ENCODE measurements at places on chromosomes 3 and 15.

- DNase-seq, result no peak
Measured at GRCh38 chr3:73561494-73561893, 63.2 kb downstream of the PDZRN3 start.

GRCh38 chr15:89576417-89576773 is 1.1 kb downstream of the TICRR start:
- DNase-seq, result no peak

DNA sequence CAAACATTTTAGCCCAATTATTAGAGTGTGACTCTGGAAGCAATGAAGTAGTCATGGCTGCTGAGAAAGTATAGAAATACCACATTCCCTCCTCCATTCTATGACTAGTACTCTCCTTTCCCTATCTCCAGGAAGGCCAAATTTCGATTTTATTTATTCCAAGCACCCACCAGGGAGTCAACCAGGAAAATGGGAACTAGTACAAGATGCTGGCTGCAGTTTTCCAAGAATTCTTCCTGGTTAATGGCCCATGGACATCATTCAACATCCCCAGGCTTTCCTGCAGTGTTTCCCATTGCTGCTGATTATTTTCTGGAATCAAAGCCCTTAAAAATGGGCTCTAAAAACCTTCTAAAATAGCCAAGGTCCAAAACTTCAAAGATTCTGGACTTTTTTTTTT is 247.9 kb upstream of the STT3B start:
- no peak for DNase-seq

GRCh38 chr3:99720985-99721632 is 82.7 kb downstream of the COL8A1 start:
- no peak for DNase-seq

GRCh38 chr15:99605490-99605931 is 39.7 kb downstream of the MEF2A start:
- no peak for DNase-seq

GRCh38 chr3:33317963-33318709 is 40.9 kb downstream of the FBXL2 start:
- DNase-seq, result no peak

DNA sequence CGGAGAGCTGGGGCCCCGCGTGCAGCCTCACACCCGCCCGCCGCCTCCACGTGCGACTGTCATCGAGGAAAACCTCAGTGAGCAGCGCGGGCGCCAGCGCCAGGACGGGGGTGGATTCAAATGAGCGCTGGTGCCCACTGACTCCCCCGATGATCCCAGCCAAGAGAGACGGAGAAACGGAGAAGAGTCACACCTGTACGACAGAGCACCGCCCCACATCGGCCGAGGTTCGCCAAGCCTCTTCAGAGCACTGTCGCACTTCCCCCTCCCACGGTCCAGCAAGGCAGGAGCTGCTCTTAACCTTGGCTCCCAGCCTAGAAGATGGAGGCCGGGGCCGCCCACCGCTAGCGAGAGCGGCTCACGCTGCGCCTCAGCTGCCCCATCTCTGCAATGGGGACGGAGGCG is 130.9 kb upstream of the IQSEC1 start:
- DNase-seq, result no peak

DNA sequence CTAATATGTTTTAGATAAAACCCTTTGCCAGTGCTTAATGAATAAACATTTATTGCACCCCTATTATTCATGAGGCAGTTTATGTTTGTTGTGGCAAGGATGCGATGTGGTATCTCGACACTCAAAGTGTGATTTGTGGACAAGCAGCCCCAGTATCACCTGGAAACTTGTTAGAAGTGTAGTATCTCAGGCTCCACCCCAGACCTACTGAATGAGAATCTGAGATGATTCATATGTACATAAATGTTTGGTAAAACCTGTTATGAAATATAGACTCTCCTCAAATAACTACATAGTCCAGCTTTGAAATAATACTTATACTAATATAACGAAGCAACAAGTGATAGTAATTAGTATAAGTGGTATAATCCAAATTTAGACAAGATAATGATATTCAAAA is 914.8 kb downstream of the TUSC7 start:
- DNase-seq, result no peak

GRCh38 chr15:74543583-74543982 is 2.6 kb downstream of the ARID3B start:
- no peak for DNase-seq

DNA sequence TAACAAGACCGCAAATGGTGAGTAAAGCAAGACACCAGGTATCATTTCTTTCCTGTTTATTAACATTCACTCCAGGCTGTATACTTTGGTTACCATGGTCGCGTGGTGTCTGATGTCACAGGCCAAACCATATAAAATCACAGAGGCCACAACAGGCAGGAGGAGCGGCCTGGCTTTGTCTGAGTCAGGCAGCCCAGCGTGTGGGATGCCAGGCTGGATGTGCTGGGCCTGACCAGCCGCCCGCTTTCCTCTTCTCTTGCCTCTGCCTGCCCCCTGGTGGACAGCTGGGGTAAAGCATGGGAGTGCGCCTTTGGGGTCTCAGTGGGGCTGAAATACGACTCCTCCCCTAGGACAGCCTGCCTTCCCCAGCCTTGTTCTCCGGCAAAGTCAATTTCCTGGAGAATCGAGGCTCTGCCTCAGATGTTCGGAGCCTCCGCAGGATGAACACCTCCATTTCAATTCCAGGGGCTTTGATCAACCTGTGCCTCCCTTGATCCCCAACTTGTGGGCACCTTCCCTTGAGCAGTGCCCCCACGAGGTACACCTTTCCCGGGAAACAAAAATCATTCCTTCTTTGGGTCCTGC is 78.2 kb downstream of the CCNL1 start:
- DNase-seq, result no peak

DNA sequence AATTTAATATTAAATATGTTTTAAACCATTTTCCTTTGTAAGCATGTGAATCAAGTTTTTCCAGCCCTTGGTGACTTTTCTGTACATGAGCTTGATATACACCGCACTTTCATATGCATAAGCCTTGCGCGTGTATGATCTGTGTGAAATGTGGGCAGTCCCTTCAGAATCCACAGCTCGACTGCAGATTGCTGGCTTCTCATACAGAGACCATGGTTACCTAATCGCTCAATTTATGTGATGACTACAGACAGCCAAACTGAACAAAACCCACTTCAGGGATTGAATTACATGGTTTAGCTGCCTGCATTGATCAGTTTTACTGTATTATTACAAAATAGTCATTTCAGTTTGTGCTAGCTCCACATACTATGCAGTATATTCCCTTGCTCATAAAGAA is 212.3 kb upstream of the NECTIN3 start:
- no peak for DNase-seq

GRCh38 chr3:187925326-187925725 is 180.1 kb upstream of the BCL6 start:
- no peak for DNase-seq

- no peak for DNase-seq
Measured at GRCh38 chr3:30026851-30027250, 579.5 kb upstream of the TGFBR2 start.

GRCh38 chr15:34941831-34942230 is 27.7 kb downstream of the AQR start:
- no peak for DNase-seq

DNA sequence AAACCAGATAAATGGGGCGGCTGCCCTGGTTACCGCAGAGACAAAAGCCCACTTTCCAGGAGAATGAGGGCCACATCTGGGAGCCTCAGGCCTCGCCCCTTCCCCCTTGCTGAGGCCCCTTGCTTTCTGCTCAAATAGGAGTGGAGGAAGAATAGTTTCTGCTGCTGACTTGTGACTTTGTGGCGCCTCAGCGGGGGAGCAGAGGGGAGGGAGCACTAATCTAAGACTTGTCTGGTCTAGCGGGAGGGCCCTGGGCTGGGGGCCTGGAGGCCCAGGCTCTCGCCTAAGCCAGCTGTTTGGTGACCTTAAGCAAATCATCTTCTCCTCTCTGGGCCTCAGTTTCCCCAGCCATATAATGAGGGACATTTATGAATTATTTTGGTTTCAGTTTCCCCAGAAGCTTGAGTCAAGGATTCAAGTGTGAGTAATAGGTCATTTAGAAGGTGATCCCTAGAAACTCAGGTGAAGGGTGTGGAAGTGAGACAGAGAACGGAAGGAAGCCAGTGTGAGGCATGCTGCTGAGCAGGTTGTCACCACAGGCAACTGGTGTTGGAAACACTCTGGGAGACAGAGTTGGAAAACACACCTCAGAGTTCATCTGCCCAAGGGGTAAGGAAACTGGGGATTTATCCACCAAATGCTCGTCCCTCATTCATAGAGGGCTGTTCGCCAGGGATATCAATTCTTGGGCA is 25.9 kb upstream of the SMAD3 start:
- no peak for DNase-seq

GRCh38 chr3:23659840-23660430 is 145.8 kb upstream of the UBE2E1 start:
- DNase-seq, result no peak

- DNase-seq, result no peak
Measured at GRCh38 chr15:60928210-60928609, 300.9 kb downstream of the RORA start.

DNA sequence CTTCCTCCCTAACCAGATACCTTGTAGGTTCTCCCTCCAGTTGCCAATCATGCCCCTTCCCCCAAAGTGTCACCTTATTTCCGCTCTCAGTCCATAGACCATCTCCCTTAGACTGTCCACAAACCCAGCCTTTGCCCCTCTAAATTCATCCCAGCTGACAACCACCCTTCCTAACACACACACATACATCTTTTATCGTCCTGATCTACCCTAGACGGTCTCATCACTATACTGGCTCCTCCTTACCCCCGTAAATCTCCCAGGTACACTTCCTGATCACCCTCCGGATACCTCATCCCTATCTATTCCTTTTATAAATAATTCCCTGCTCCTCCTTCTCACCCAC is 828 bp downstream of the THOC7 start:
- DNase-seq, result no peak

DNA sequence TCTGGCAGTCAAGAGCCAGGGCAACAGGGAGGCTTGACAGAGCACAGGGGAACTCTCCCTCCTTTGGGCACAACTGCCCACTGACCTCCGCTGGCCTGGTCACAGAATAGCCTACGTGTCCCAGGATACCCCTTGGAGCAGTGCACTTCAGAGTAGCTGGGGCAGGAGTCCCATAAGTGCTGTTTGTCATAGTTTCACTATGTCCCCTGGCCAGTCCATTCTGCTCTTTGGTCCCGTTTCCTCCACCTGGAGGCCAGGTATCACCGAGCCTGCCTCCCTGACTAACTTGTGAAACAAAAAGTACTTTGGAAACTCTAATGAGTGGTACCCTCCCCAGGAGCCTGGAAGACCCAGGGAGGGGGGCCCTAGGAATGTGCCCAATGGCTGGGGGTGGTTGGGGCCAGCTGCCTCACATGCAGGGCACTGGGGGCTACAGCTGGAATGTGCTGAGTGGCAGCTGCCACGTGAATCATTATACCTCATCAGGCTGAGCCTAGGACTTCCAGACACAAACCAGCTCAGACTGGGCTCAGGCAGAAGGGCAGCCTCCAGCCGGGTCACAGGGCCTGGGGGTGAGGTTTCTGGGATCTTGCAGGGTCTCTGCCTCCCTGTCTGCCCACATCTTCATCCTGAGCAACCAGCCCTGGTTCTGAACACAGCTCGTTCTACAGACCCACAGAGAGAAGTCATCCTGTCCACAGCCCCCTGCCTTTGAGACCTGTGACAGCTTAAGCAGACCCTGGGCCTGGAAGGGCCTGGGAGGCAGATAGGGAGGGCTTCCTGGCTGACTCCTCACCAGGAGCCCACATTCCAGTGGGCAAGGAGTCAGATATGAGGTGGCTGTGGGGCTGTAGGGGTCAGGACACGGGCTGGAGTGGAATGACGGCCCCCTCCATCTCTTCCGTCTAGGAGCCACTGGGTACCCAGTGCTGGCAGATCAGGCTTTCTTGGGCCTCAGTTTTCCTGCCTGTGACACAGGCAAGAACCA is 914 bp upstream of the PTH1R start:
- no peak for DNase-seq

DNA sequence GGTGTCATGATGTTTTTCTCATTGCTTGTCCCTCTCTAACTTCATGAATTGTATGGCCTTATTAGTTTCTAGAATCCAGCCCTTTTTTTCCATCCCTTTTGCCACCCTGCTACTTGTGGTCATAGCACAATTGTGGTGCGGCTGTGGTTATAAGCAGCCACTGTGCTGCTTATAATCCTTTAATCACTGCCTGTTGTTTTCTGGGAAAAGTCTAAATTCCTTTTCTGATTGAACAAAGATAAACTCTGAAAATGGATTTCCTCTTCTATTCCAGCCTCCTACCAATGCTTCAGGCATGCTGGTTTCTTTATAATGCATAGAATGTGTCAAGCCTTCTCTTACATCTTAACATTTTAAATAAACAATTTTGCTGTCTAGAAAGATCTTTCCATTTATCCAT is 319.5 kb downstream of the C3orf38 start:
- no peak for DNase-seq

DNA sequence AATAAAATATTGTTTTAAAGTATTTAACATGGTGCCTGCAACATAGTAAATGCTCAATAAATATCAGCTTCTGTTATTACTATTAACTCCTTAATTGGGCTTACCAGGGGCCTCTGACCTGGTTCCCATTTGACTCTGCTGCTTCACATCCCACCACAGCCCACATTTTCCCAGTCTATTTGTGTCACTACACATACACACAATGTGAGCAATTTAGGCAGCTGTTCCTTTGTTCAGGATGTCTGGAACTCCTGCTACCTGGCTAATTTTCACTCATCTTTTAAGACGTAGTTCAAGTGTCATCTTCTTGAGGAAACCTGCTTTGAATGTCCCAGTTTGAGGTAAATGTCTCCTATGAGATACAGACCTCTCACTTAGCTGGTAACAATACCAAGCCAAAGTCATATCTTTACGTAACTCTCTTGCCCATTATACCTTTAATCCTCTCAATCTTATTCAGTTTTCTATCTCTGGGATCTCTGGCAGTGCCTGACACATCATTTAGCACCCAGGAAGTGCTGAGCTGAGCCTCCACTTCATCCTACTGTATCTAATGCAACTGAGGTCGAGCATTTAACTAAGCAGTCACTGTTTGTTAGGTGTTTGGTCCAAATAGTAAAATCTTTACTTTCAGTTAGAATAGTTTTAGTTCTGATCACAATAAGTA is 4.4 kb downstream of the TGFBR2 start:
- DNase-seq, result no peak

DNA sequence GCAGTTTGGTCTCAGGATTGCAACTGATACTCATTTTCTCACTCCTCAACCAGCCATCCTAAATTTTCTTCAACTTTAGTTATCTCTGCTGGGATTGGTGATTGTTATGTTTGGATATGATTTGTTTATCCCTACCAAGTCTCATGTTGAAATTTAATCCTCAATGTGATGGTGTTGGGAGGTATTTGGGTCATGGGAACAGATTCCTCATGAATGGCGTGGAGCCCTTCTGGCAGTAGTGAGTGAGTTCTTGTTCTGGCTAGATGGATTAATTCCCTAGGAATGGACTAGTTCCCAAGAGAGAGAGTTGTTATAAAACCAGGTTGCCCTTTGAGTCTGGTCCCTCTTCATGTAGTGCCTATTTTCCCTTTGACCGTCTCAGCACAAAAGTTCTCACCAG is 399.9 kb downstream of the SQOR start:
- no peak for DNase-seq

DNA sequence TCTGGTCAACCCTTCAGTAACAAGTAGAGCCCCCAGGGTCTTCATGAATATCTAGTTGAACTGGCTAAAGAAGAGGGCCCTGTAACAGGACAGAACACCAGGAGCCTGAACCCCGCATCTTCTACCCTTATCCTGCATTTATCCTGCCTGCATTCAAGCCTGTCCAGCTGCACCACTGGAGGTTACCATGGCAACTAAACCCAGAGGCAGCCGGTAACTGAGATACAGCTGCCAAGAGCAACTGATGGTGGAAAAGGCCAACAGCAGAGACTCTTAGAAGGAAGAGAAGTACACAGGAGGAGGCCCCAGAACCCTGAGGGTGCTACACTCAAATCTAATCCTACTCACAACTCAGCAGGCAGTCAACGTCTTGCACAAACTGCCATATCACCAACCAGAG is 3.7 kb upstream of the PRKAR2A start:
- no peak for DNase-seq

All from bone marrow (tissue), 2 donors.